Suppressor macrophage (primary cell): ENCODE measurements at places on chromosomes 13 and 19.
A peak's percentile ranks its signal among the peaks of the same experiment; 100 is the strongest.

DNA sequence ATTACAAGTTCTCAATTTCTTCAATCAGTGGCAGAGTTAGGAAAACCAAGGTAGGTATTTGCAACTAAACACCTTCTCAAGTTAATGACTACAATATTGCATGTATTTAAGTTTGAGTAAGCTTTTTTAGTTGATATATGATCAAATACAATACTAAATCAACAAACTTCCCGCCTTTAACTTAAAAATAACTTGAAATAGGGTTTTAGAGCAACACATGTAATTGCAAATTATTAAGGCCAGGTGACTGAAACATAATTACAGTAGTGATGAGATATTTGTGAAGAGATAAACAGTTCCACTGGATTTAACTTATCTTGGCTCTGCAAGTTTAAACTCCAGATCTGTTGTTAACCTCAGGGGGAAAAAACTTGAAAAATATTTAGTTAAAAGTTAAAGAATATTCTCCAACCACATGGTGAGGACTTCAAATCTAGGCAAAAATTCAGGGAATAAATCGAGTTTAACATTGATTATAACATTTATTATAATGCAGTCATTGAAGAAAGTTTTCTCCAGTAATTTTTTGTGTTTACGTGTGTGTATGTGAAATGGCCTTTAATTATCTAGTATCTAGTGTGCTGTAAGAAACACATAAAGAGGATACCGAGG lies 3.6 kb downstream of the DACH1 start:
- no peak for DNase-seq

DNA sequence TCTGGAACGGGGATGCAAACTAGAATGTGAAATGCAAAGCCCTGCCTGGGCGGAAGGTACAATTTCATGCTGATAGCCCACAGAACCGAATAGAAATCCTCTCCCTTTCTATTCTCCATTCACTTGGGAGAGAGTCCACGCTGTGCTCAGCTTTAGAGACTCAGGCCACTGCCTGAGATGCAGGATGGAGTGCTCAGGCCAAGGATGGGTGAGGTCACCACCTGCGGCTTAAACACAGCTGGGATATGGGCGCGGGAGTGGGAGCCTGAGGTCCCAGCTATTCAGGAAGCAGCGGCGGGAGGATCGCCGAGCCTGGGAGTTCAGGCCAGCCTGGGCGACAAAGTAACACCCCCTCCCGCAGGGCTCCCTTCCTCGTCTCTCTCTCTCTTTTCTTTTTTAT lies 446 bp upstream of the ZNF83 start:
- peak; percentile 4 for DNase-seq

- DNase-seq = no peak
Observed at GRCh38 chr13:66634384-66634783, 595.8 kb downstream of the PCDH9 start.

DNA sequence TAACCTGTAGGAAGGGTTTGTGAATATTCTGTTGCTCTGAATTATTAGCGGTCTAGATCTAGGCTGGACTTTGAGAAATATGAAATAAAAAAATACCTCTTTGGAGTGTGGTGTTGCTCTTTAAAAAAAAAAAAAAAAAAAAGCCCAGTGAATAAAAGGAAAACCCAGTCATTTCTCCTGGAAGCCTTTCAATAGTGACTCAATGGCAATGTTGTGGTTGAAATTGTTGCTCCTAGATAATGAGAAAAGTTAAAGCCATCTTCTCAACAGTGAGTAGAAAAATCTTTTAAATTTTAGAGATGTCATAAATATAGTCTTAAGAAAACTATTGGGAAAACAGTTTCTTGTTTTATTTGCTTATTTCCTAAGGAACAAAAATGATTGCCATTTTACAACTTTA lies 135.3 kb downstream of the RFC3 start:
- DNase-seq = no peak

GRCh38 chr19:28868836-28869235 lies 344.1 kb downstream of the UQCRFS1 start:
- DNase-seq = no peak
